ENCODE measurements at places on chromosomes 6 and 20. TPM values are rescaled to one million over a fixed set of nuclear protein-coding genes. Genes with fewer than 3 reads are reported as not detected.

GRCh38 chr6:129696843-129697242, 13.1 kb downstream of the ARHGAP18 start:
- no peak for DNase-seq
- no peaks in the 10 kb centered on the region for H3K36me3 ChIP-seq
- H3K4me1 ChIP-seq: no peaks in the 10 kb centered on the region
- H3K27me3 ChIP-seq: no peaks in the 10 kb centered on the region
- H3K4me3 ChIP-seq: no peak overlapping the region

GRCh38 chr6:24659561-24659960, 7.1 kb downstream of the TDP2 start:
- no peak overlapping the region for H3K27ac ChIP-seq
- no peaks in the 10 kb centered on the region for H3K4me1 ChIP-seq
- H3K4me3 ChIP-seq: no peak overlapping the region
- H3K27me3 ChIP-seq: no peaks in the 10 kb centered on the region
- peaks cover 3% of the 10 kb centered on the region for H3K36me3 ChIP-seq

GRCh38 chr6:73943411-73943810, 247.4 kb downstream of the CD109 start:
- no peak for DNase-seq
- no peaks in the 10 kb centered on the region for H3K36me3 ChIP-seq
- no peak overlapping the region for H3K27ac ChIP-seq
- H3K4me1 ChIP-seq: no peaks in the 10 kb centered on the region

DNA sequence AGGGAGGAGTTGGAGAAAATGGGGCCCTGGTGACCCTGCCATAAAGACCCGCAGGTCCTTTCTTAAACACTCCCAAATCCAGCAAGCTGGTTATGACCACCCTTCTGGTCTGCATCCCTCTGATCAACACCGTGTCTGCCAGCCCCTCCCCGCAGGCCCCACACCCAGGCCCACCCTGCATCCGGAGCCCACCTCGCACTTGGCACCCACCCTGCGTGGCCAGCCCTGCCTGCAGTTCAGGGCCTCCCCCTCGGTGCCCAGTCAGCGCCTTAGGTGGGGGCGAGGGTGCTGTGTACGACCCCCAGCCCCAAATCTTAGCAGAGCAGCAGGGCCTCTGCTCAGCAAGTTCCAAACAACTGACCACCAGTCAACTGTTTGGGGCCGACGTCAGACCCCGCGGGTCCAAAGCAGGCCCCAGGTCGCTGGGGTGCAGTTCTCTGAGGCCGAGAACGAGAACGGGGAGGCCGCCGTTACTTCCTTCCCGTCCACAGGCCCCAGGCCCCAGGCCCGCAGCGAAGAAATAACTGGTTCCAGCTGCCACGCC, 1.2 kb downstream of the ACSS1 start:
- H3K27ac ChIP-seq: peak overlapping the region; percentile 90
- H3K36me3 ChIP-seq: peaks cover 18% of the 10 kb centered on the region
- peaks cover 65% of the 10 kb centered on the region for H3K4me1 ChIP-seq
- no peaks in the 10 kb centered on the region for H3K27me3 ChIP-seq

B3GAT2 gene
- total RNA-seq: not detected

- no peaks in the 10 kb centered on the region for H3K36me3 ChIP-seq
- H3K4me3 ChIP-seq: no peak overlapping the region
- peaks cover 18% of the 10 kb centered on the region for H3K27me3 ChIP-seq
- no peak overlapping the region for H3K27ac ChIP-seq
Observed at GRCh38 chr20:49559411-49560081, 8.4 kb downstream of the PTGIS start.

- H3K4me1 ChIP-seq: no peaks in the 10 kb centered on the region
- no peak for DNase-seq
- no peaks in the 10 kb centered on the region for H3K27me3 ChIP-seq
- H3K4me3 ChIP-seq: no peak overlapping the region
- H3K27ac ChIP-seq: no peak overlapping the region
- H3K36me3 ChIP-seq: no peaks in the 10 kb centered on the region
Observed at GRCh38 chr20:57249772-57250171, 16.7 kb downstream of the BMP7 start.

SSTR4 gene
- total RNA-seq: not detected

SLC12A5 gene
- total RNA-seq: not detected

DNA sequence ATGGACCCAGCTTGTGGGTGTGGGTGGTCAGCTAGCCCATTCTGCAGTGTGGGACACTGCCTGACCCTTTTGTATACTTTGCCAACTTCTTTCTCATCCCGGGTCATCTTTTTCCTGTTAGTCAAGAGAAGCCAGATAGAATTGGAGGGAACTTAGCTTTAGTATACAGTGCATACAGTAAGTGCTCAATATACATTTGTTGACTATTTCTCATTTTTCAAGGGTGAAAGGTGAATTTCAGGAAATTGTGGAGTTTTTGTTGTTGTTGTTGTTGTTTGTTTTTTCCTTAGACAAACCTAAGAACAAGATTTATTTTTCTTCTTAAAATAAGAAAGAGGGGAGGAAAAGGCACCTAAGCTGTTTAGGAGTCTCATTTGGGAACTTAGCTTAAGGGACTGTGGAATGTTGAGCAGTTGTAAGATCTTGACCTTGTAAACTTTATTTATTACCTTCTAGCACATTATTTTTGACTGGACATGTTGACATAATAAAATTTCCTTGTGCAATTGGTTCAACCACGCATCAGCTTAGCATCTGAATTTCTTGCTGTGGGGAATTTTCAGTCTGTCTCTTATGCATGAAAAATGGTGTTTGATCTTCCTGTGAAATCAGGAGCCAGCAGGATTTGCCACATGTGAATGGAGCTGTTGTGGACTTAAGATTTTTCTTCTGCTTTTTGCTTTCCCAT, 113.6 kb downstream of the ARID1B start:
- H3K36me3 ChIP-seq: no peaks in the 10 kb centered on the region
- peaks cover 15% of the 10 kb centered on the region for H3K4me1 ChIP-seq
- no peak overlapping the region for H3K4me3 ChIP-seq
- no peak for DNase-seq

- DNase-seq: no peak
- H3K27me3 ChIP-seq: no peaks in the 10 kb centered on the region
- no peaks in the 10 kb centered on the region for H3K4me1 ChIP-seq
- H3K36me3 ChIP-seq: no peaks in the 10 kb centered on the region
Observed at GRCh38 chr6:138726066-138726756, 47.4 kb upstream of the CCDC28A start.
